ENCODE measurements at places on chromosomes 2 and 18. TPM values are rescaled to one million over a fixed set of nuclear protein-coding genes. Genes with fewer than 3 reads are reported as not detected.

The DSG3 gene
- total RNA-seq: not detected

The MTCL1 gene
- total RNA-seq: 27.7 TPM

The MDH1B gene
- total RNA-seq: 1.0 TPM

The CENPA gene
- not detected for total RNA-seq

- no peak for DNase-seq
- peaks cover 21% of the 10 kb centered on the region for H3K4me1 ChIP-seq
- no peaks in the 10 kb centered on the region for H3K36me3 ChIP-seq
- H3K27ac ChIP-seq: no peak overlapping the region
- H3K27me3 ChIP-seq: no peaks in the 10 kb centered on the region
These were observed 24.9 kb upstream of the RAB10 start for GRCh38 chr2:26008851-26009566.

DNA sequence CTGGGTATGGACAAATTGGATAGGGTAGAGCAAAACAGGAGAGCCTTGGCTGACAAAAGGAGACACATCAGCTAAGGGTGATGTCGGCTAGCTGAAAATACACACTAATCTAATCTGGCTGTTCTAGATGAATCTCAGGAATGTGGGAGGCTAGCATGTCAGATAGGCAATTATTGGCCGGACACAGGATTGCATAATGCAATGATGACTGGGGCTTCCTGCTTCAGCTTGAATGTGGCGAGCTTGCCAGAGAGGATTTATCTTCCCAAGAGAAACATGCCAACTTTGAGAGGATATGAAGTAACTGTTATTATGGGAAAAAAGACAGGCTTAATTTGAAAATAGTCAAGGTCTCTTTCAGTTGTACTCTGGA lies 102.4 kb downstream of the TRIB2 start:
- H3K27ac ChIP-seq: no peak overlapping the region
- DNase-seq: peak; percentile 67

DNA sequence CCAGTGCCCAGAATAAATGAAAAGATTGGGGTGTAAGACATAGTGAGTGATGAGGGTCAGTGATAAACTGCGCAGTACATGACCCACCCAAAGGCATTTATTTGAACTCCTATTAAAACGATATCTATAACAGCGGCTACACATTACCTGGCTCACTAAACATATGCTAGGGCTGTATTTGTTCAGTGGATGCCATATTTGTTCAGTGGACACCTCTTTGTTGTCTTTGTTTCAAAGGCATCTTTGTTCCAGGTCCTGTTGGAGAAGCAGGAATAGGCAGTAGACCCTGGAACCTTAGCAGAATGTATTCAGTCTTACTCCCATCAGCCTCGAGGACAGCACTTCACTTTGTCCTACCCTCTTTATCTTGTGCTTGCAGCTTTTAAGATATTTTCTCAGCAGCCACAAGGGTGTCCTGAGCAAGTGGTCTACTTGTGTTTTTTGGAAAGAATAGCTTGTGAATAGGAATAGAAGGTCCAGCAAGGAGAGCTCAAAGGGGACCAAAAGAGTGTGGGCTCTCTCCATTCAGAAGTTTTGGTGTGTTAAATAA lies 650.8 kb upstream of the FANCL start:
- no peaks in the 10 kb centered on the region for H3K36me3 ChIP-seq
- no peak for DNase-seq
- no peak overlapping the region for H3K4me3 ChIP-seq
- H3K4me1 ChIP-seq: no peaks in the 10 kb centered on the region

DNA sequence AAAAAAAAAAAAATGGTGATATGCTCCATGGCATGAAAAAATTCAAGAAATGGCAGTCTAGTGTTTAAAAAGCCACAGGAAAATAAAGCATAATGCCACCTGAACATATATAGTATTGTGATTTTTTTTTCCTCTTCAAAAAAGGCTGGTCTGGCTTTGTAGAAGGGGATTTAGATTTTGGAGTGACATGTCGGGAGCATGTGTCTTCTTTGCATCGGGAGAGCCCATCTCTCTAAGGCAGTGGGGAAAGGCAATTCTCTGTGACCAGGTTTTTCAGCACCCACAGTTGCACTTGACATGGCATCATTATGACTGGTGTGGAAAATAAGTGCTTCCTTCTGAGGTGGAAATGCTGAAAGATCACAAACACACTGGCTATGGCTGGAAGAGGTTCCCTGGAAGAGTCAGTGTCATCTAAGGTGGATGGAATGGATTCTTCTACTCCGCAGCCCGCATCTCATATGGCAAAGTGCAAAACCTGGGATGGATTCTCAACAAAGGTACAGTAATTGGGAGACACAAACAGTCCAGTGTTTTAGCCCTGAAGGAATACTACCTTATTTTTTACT lies 172.5 kb downstream of the AGAP1 start:
- peaks cover 34% of the 10 kb centered on the region for H3K4me1 ChIP-seq
- DNase-seq: no peak
- no peaks in the 10 kb centered on the region for H3K36me3 ChIP-seq
- no peak overlapping the region for H3K4me3 ChIP-seq
- H3K27me3 ChIP-seq: no peaks in the 10 kb centered on the region

DNA sequence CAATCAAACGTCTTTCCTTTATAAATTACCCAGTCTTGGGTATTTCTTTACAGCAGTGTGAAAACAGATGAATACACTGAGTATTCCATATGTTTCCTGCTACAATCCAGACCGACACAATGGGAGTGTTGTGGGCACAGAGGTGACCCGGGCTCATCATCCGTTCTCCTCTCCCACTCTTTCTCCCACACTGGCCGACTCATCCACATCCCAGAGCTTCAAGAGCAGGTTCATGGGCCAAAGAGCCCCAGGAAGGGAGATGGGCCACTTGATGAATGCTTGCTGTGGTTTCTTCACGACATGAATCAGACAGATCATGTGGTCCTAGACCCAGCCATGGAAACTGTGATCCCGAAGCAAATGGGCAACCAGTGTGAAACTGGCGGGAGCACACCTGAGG lies 4.1 kb upstream of the COPS8 start:
- no peak overlapping the region for H3K27ac ChIP-seq
- H3K4me3 ChIP-seq: no peak overlapping the region
- H3K27me3 ChIP-seq: no peaks in the 10 kb centered on the region
- no peaks in the 10 kb centered on the region for H3K36me3 ChIP-seq

GRCh38 chr2:46461709-46462171 lies 17.6 kb upstream of the TMEM247 start:
- H3K4me1 ChIP-seq: peaks cover 18% of the 10 kb centered on the region
- no peak overlapping the region for H3K4me3 ChIP-seq
- no peaks in the 10 kb centered on the region for H3K36me3 ChIP-seq
- no peaks in the 10 kb centered on the region for H3K27me3 ChIP-seq

- no peak overlapping the region for H3K4me3 ChIP-seq
- no peak overlapping the region for H3K27ac ChIP-seq
- H3K36me3 ChIP-seq: no peaks in the 10 kb centered on the region
- H3K4me1 ChIP-seq: no peaks in the 10 kb centered on the region
- no peak for DNase-seq
These were observed 127.6 kb upstream of the TWIST2 start for GRCh38 chr2:238720232-238720672.

GRCh38 chr2:131801210-131801744 lies 273.6 kb downstream of the CCDC74A start:
- DNase-seq: no peak
- no peak overlapping the region for H3K4me3 ChIP-seq

GRCh38 chr2:41020358-41020757 lies 568.5 kb upstream of the SLC8A1 start:
- H3K36me3 ChIP-seq: no peaks in the 10 kb centered on the region
- no peak overlapping the region for H3K4me3 ChIP-seq
- no peak overlapping the region for H3K27ac ChIP-seq
- no peaks in the 10 kb centered on the region for H3K4me1 ChIP-seq
- DNase-seq: no peak
- H3K27me3 ChIP-seq: no peaks in the 10 kb centered on the region

GRCh38 chr2:205296959-205297358 lies 385.3 kb upstream of the NRP2 start:
- DNase-seq: no peak
- no peak overlapping the region for H3K27ac ChIP-seq
- no peaks in the 10 kb centered on the region for H3K27me3 ChIP-seq

DNA sequence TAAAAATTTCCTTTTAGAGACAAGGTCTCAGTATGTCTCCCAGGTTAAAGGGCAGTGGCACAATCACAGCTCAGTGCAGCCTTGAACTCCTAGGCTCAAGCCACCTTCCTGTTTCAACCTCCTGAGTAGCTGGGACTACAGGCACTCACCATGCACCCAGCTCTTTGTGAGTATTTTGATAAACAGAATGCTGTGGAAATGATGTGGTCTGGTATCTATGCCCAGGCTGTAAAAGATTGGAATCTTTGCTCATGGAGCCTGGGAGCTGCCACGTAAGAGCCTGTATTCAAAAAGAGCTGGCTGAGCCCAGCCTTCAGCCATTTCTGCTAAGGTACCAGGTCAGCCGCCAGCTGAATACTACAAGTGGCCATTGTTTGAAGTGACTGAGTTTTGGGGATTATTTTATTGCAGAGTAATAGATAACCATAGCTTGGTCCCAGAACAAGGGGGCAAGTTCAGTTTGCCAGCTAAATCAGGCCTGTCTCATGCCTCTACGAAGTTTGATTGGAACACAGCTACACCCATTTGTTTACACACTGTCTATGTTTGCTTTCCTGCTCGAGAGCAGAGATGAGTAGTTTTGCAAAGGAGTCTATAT lies 21.3 kb upstream of the ARL5A start:
- H3K4me1 ChIP-seq: peaks cover 8% of the 10 kb centered on the region
- no peak for DNase-seq
- H3K27me3 ChIP-seq: no peaks in the 10 kb centered on the region
- H3K36me3 ChIP-seq: no peaks in the 10 kb centered on the region
- H3K4me3 ChIP-seq: no peak overlapping the region
- no peak overlapping the region for H3K27ac ChIP-seq

DNA sequence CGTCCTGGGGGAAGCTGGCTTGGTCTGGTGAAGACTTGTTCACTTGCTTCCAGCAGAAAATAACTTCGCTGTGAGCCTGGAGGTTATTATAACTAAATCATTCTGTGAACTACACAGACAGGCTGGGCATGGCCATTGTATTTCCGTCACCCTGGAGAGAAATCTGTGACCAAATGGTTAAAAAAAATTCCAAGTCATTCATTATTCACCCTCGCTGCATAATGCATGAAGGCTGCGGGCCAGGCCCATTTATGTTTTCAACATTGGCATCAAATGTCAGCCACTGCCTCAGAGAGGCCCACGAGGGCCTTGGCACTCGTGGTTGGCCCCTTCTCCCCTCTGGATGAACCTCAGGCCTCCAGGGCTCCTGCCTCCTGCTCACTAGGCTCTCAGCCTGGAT lies 57.7 kb downstream of the RRM2 start:
- H3K27me3 ChIP-seq: no peaks in the 10 kb centered on the region
- DNase-seq: no peak
- no peak overlapping the region for H3K27ac ChIP-seq
- no peak overlapping the region for H3K4me3 ChIP-seq
- no peaks in the 10 kb centered on the region for H3K36me3 ChIP-seq
- no peaks in the 10 kb centered on the region for H3K4me1 ChIP-seq

GRCh38 chr18:41993151-41993550 lies 38.1 kb downstream of the PIK3C3 start:
- no peak for DNase-seq
- H3K27me3 ChIP-seq: no peaks in the 10 kb centered on the region
- peaks cover 10% of the 10 kb centered on the region for H3K36me3 ChIP-seq
- H3K27ac ChIP-seq: no peak overlapping the region

DNA sequence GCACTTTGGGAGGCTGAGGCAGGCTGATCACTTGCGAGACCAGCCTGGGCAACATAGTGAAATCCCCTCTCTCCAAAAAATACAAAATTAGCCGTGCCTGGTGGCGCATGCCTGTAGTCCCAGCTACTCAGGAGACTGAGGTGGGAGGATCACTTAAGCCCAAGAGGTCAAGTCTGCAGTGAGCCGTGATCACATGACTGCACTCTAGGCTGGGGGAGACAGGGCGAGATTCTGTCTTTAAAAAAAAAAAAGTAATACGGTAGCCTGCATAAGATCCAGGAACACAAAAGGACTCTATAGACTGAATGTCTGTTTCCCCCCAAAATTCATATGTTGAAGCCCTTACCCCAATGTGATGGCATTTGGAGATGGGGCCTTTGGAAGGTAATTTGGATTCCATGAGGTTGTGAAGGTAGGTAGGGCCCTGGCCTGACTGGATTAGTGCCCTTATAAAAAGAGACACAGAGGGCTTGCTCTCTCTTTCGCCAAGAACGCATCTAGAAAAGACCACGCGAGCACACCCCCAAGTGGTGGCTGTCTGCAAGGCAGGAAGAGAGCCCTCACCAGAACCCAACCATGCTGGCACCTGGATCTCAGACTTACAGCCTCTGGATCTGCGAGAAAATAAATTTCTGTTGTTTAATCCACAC lies 17.0 kb downstream of the MBOAT2 start:
- no peaks in the 10 kb centered on the region for H3K36me3 ChIP-seq
- no peak for DNase-seq
- no peak overlapping the region for H3K4me3 ChIP-seq
- H3K4me1 ChIP-seq: no peaks in the 10 kb centered on the region
- no peaks in the 10 kb centered on the region for H3K27me3 ChIP-seq

DNA sequence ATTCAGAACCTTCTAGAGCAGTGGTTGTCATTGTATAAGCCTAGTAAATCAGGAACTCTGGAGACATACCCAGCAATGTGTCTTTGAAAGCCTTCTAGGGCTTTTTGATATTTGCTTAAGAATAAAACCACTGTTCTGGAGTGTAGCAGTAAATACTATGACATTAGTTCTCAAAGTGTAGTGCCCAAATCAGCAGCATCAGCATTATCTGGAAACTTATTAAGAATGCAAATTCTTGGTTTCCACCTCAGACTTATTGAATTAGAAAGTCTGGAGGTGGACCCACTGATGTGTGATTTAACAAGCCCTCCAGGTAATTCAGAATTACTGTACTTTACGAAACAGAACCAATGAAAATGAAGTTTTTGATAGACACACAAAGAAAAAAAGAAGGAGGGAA lies 509.7 kb downstream of the SUCLG1 start:
- no peak for DNase-seq
- no peaks in the 10 kb centered on the region for H3K4me1 ChIP-seq
- no peak overlapping the region for H3K27ac ChIP-seq
- no peak overlapping the region for H3K4me3 ChIP-seq
- no peaks in the 10 kb centered on the region for H3K36me3 ChIP-seq

All from body of pancreas (tissue), 4 donors.